ENCODE measurements at places on chromosomes 1 and 21.

- DNase-seq: no peak
Measured at GRCh38 chr1:206788487-206789050, 16.3 kb upstream of the IL10 start.

- no peak for DNase-seq
Measured at GRCh38 chr1:38598118-38598517, 261.5 kb downstream of the RRAGC start.

- no peak for DNase-seq
Measured at GRCh38 chr1:21552715-21553114, 43.5 kb downstream of the ALPL start.

GRCh38 chr1:88763649-88764406, 79.8 kb downstream of the PKN2 start:
- DNase-seq: no peak

GRCh38 chr1:177645491-177646190, 324.2 kb downstream of the SEC16B start:
- no peak for DNase-seq

GRCh38 chr21:42182713-42183371, 36.1 kb upstream of the ABCG1 start:
- DNase-seq: no peak

GRCh38 chr1:231690059-231690458, 63.5 kb downstream of the DISC1 start:
- no peak for DNase-seq

- no peak for DNase-seq
Measured at GRCh38 chr21:20377250-20377649, 621.0 kb upstream of the NCAM2 start.

- no peak for DNase-seq
Measured at GRCh38 chr1:14732728-14733047, 134.2 kb downstream of the KAZN start.

DNA sequence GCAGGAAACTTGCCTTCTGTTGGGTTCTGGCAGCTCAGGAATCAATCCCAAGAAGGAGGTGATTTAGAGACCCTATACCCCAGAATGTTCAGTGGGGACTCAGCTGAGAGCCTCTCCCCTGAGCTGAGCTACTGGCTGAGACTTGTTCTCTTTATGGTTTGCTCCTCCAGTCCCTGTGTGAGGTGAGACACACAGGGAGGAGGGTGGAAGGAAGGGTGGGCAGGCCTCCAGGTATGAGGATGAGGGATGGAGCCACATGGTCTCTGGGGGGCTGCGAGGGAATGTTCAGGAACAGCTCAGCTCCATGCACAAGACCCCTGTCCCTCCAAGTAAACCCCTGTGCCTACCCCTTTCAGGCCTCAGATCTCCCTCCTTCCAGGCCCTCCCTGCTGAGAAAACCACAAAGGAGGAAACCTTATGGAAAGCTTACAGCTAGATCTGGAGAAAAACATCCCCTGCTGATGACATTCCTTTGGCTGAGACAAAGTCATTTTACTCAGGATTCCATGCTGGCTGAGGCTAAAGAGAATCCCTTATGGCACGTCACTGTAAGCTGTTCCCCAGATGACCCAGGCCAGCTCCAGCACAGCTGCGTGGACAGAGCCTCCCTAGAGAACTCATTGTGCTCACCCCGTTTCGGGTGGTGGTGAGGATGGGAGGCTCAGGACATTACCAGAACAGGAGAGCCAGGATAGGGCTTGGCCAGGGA, 91.5 kb upstream of the IPO9 start:
- no peak for DNase-seq

GRCh38 chr1:226979115-226979516, 39.0 kb downstream of the COQ8A start:
- no peak for DNase-seq

DNA sequence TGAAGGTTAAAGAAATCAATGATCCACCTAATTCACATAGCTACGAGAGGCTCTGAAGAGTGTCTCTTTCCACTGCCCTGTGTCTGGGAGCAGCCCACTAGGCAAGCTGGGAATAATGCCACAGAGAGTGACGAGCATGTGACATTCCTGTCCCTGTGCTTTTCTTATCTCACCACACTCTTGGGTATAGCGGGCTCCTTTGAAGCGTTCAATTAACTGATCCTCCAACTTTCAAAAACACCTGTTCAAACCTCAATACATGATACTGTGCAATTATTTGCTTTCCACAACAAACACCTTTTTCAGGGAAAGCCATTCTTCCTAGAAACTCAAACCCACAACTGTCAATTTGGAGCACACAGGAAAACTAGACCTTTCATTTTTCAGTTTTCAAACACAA, 43.4 kb downstream of the PLPP3 start:
- no peak for DNase-seq

DNA sequence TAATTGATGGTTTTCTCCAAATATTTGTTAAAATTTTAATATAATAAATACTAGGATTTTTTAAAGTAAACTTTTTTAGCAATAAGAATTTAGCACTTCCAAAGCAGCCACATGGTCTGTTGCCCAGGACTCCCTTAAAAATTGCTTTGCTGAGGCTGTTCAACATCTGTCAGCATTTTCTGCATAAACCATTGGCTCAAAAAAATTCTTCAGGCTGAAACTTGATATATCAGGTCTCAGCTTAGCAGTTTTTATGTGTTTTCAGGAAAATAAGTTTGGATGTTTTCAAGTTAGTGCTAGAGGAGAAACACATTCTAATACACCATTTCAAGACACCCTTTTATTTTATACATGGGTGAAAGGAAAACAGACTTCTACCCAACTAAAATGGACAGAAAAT, 69.1 kb upstream of the C1orf105 start:
- no peak for DNase-seq

DNA sequence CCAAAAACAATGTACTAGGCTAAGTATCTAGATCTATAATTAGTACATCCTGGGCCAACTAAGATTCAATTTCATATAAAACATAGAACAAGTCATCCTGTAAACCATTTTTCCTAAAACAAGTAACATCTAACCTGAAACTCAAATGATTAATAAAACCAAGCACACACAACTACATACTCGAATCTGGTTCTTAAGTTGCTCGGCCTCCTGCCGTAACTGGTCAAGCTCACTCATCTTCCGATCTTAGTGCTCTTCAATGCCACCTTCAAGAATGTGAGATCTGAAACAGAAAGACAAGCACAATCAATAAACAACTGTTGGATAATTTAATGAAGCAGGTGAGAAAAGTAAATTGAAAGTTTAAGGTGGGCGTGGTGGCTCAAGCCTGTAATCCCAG, 46.9 kb upstream of the NADK start:
- DNase-seq: no peak

GRCh38 chr1:113976609-113977278, 2.5 kb upstream of the OLFML3 start:
- no peak for DNase-seq

Measured in stimulated activated naive B cell treated with anti-CD40 and anti-IgM and Interleukin-4, amounts not matched to agents 10 μg/mL and 1 μg/mL and 100 μg/mL, for 72 hours (primary cell).